ENCODE measurements at places on chromosomes 7 and 10.

GRCh38 chr10:57692255-57692980, 575.3 kb downstream of the IPMK start:
- DNase-seq = no peak

DNA sequence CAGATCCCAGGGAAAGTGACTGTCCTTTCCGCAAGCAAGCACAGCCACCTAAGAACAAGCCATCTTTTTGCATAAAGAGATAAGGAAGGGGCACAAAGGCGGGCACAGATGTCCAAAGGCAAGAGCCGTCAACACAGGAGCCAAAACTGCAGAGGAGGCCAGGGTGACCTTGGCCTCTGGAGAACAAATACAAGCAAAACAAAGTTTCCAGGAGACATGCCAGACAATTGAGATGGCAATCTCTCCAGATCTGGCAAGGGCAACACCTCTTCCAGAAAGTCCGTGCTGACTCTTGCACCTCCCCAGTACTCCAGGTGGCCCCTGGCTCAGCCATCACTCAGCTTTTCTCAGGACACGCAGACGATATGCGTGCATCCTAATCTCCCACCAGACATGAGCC, 58.2 kb downstream of the TEX36 start:
- DNase-seq = no peak

- no peak for DNase-seq
Observed at GRCh38 chr7:95621404-95621803, 25.1 kb upstream of the PDK4 start.

DNA sequence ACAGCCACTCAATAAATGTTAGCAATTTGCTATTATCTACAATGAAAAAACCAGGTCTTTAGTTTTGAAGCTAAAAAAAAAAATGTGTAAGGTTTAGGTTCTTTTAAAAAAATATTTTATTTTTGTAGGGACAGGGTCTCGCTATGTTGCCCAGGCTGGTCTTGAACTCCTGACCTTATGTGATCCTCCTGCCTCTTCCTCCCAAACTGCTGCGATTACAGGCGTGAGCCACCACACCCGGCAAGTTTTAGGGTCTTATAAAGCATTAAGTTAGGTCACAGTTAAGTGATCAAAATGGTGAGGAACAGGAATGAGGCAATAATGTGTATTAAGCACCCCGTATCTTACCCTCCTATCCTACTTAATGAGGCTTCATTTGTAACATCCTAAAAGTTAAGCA, 774 bp downstream of the SEM1 start:
- no peak for DNase-seq

GRCh38 chr10:44427479-44427878, 42.6 kb upstream of the CXCL12 start:
- no peak for DNase-seq

DNA sequence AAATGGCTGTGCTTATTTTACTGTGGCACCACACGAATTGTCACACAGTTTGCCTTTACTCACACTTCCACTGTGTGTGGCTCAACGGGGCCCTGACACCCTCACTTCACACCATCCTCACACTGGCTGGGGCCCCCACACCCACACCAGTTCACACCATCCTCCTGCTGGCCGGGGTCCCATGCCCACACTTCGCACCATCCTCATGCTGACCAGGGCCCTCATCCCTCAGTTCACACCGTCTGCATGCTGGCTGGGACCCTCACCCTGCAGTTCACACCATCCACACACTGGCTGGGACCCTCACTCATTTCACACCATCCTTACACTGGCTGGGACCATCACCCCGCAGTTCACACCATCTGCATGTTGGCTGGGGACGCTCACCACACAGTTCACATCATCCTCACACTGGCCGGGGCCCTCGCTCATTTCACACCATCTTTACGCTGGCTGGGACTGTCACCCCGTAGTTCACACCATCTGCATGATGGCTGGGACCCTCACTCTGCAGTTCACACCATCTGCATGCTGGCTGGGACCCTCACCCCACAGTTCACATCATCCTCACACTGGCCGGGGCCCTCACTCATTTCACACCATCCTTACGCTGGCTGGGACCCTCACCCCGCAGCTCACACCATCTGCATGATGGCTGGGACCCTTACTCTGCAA, 36.0 kb downstream of the BRI3 start:
- DNase-seq = no peak

- DNase-seq = no peak
Observed at GRCh38 chr7:72112530-72112929, 299.6 kb downstream of the CALN1 start.

DNA sequence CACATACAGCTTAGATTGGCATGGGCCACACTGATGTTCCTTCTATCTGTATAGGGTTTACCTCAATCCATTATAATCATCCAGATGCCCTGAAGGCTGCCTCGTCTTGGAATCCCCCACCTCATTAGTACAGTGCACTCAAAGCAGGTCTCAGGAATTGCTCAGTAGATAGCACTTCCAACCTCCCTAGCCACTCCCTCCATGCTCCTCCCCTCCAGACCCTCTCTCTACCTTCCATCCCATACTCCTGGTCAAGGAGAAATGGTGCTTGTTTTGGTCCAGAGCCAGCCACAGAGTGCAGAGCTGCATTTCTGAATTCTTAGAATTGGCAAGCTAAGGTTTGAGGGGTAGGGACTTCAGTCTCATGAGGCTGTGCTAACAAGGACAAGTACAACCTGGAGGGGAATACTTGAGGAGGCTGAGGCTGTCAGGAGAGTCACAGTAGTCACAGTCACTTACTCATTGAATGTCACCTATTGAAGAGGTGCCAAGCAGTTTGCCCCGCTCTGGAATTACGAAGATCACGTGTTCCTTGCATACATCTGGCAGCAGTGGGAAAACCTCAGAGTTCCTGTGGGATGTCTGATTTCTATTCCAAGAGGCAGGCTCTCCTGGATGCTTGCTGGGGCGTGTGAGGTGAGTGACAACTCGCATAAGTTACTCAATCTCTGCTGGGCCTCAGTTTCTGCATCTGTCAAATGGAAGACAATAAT, 60.7 kb upstream of the ZNF746 start:
- no peak for DNase-seq

DNA sequence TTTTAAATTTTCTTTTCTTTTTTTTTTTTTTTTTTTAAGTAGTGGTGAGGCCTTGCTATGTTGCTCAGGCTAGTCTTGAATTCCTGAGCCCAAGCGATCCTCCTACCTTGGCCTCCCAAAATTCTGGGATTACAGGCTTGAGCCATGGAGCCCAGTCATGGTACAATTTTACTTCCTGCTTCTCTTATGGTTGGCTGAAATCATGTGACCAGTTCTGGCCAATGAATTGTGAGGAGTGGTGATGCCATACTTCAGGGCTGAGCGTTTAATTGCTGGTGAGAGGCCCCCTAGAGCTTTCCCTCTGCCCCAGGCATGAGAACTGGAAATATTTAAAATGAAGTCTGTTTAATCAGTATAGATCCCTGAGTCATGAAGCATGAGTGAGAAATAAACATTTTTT, 22.2 kb upstream of the BAIAP2L1 start:
- DNase-seq = no peak

GRCh38 chr10:117757086-117757720, 214.7 kb downstream of the EMX2 start:
- DNase-seq = no peak

- no peak for DNase-seq
Observed at GRCh38 chr10:131204406-131205152, 106.9 kb downstream of the TCERG1L start.

DNA sequence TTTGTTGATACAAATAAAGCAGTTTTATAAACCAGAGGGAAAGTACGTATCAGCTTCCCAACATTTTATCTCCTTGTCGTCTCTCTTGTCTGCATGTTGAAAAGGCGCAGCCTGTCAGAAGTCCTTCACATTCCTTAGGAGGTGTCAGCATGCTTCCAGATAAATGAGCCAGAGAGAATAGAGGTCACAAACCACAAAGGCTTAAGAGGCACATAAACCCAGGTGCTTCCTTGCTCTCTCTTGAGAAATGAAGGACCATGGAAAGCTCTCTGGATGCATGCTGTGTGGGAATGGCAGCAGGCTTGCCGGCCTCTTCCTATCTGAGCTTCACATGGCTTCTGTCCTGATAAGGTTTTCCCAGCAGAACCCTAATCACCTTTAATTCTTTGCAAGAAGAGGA, 448.5 kb downstream of the XPNPEP1 start:
- no peak for DNase-seq

DNA sequence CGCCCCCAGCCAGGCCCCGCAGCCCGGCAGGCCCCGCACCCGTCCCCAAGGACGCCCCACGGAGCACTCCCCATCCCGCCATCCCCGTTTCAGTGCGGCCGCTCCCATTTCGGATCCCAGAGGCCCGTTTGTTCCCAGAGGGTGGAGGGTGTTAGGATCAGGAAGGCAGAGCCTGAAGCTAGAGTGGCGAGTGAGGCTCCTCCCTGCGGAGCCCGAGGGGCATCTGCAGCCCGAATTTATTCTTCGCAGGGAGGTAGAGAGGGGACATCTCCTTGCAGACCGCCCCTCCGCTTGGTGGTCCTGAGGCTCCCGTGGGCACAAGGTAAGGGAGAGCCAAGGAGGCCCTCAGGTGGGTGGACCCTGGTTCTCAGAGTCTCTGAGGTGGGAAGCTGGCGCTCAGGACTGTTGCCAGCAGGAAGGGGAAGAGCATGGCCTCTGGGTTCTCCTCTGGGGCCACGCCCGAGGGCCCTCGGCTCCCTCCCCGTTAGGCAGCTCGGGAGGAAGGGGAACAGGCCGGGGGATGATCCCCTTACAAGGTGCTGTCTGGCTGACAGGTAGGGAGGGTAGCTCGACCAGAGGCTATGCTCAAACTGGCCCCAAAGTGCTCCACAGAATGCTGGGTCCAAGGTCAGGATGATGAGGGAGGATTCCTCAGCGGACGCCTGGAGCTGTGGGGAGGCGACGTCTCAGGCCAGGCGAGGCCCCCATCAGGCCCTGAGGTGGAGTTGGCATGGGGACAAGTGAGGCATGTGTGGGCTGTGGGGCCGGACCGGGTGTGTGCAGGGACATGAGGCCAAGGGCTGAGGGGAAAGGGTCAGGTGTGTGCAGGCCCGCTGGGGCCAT, 17.4 kb downstream of the POLL start:
- no peak for DNase-seq

- DNase-seq = peak; percentile 31
Observed at GRCh38 chr7:77799078-77799964, 748 bp downstream of the PHTF2 start.

GRCh38 chr10:130575756-130576285, 439.6 kb downstream of the GLRX3 start:
- no peak for DNase-seq

DNA sequence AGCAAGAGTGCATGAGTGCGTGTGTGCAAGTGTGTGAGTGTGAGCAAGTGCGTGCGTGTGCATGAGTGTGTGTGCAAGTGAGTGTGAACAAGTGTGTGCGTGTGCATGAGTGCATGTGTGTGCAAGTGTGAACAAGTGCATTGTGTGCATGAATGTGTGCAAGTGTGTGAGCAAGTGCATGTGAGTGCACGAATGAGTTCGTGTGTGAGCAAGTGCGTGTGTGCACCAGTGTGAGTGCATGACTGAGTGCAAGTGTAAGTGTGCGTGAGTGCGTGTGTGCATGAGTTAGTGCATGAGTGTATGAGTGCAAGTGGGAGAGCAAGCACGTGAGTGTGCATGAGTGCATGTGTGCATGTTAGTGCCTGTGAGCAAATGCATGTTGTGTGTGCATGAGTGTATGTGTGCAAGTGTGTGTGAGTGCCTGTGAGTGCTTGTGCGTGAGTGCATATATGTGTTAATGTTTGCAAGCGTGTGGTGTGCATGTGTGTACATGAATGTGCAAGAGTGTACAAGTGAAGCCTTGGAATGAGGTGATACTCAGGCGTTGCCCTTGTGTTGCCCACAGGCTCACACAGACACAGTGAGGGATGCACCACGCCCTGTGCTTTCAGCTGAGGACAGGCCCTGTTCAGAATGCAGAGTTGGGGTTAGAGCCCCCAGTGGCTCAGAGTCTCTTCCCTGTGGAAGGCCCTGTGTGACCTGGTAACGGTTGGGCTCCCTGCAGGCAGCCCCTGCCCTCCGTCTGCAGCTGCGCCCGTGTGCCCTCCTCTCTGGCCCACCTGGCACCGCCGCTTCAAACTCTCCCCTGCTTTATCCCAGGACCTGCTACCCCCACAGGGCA, 97.1 kb downstream of the NKX6-2 start:
- no peak for DNase-seq

DNA sequence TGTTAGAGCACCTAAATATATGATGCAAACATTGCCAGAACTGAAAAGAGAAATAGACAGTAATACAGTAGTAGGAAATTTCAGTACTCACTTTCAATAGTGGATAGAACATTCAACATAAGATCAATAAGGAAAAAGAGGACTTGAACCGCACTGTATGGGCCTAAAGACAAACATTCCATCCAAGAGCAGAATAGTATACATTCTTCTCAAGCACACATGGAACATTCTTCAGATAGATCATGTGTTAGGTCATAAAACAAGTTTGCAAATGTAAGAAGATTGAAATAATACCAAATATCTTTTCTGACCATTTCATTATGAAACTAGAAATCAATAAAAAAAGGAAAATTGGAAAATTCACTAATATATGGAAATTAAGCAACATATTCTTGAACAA, 185.4 kb upstream of the FOXP2 start:
- no peak for DNase-seq

DNA sequence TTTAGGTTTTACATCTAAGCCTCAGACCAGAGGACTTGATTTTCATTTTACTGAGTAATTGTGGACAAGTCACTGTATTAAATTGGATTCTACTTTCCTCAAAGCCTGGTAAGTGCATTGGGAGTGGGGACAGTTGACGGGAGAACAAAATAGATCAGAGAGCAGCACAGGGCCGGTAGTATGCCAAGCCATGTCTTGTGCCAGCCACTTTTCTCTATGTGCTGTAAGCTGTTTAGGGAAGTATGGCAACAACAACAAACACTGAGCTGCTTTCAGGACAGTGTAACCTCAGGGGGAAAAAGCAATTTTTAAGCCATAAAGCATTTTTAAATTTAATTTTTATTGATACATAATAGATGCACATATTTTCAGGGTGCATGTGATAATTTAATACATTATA, 365.9 kb upstream of the IGFBP3 start:
- DNase-seq = no peak

DNA sequence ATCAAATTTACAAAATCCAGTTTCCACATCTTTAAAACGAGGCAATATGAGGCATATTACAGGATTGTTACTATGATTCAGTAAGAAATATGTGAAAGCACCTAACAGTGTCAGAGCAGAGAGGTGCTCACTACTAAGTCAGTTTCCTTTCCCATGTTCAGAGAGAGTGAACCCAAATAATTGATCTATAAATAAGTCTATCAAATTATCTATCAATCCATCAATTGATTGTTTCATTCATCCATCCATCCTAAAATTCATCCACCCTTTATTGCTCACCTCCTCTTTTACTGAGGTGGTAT, 340.8 kb downstream of the SUGCT start:
- no peak for DNase-seq

- DNase-seq = no peak
Observed at GRCh38 chr7:85512790-85513189, 325.9 kb upstream of the SEMA3D start.

GRCh38 chr7:73341877-73342276, 13.9 kb downstream of the FKBP6 start:
- DNase-seq = no peak

DNA sequence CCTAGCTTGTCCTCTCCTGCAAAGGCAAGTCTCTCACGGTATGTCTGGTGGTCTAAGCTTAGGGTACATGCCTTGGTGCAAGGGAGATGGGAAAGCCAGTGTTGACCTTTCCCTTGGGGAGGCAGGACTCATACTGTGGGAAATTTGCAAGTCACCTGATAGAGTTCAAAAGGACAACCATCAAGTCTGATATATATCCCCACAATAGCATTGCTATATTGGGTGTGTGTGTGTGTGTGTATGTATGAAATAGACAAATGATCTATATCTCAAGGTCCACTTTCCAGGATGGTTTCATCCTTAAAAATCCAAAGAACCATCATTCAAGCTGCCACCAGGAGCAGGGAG, 12.2 kb upstream of the FFAR4 start:
- no peak for DNase-seq

- DNase-seq = no peak
Observed at GRCh38 chr7:98202367-98203195, 8.7 kb upstream of the BHLHA15 start.
